A549 (cell line): ENCODE measurements at places on chromosomes 4 and X.

DNA sequence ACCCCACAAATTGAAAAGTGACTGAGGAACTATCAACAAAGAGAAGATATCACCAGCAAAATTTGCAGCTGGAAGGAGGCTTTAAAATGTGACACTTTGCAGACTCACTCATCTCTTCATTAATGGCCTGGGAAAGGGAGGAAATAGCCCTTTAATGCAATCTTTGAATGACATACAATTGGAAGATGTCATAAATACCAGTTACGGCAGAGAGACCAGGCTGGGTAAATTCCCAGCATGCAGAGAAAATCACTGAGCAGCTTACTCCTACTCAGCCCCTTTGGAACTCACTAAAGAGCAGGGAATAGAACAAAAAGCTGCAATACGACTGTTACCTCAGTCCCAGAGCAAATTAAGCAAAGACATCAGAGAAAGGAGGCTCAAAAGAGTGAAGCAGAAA is 238.9 kb downstream of the HS3ST1 start:
- no peak for DNase-seq

- DNase-seq = peak; percentile 3
Observed at GRCh38 chr4:124111922-124112321, 600.6 kb downstream of the ANKRD50 start.

GRCh38 chr4:153345012-153345981 is 809 bp downstream of the MND1 start:
- DNase-seq = peak; percentile 57

DNA sequence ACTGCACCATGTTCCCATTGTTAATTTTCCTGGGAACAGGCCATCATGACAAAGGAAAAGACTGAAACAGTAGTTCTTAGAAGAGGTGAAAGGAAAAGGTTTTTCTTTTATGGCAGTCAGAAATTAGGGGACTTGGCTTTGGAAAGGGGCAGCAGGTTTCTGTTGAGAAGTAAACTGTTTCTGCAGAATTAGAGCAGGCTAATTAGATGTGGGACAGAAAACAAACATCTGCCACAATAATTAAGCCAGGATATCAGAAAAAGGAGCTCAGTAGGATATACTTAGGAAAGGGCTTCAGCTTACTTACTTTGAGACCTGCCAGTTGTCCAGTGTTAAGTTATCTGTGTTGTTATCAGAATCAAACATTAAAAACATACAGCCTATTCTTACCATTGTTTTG is 36.7 kb upstream of the STPG2 start:
- no peak for DNase-seq

DNA sequence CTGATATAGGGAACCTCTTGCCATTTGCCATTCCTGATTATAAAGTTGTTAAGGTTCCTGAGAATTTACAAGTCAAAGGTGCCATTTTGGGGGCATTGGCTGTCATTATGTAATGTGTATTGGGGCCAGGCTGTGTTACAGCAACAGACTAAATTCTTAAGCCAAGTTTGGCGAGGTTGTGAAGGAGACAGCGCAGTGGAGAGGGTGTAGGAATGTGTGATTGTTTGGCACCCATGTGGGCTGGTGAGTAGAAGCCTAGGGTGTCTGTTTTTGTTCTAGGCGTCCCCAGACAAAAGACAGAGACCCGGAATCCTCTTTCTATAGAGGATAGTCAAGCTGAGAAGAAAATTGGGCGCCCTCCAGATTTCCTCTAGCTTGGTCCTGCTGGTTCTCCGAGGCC is 2535.3 kb downstream of the PCDH7 start:
- DNase-seq = no peak

- DNase-seq = no peak
Observed at GRCh38 chr4:185508181-185508580, 27.1 kb downstream of the PDLIM3 start.

GRCh38 chrX:16923157-16923556 is 23.3 kb upstream of the REPS2 start:
- no peak for DNase-seq

DNA sequence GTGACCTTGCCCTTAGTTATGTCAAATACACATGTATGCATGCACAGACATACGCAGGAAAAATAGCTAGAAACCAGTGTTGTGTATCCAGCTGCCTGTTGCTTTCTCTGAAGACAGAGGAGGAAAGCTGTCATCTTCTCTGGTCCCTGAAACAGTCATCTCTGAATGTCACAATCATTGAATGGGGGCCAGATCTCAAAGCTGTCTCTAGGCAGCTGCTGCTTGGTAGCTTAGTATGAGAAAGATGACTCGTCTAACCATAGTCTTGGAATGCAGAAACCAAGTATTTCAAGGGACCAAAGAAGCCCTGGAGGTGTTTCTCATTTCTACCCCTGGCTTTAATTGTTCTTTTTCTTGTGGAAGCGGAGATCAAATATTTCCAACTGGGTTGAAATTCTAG is 4.0 kb downstream of the GRIA3 start:
- DNase-seq = no peak

- DNase-seq = no peak
Observed at GRCh38 chr4:62482355-62482754, 1282.2 kb downstream of the ADGRL3 start.

DNA sequence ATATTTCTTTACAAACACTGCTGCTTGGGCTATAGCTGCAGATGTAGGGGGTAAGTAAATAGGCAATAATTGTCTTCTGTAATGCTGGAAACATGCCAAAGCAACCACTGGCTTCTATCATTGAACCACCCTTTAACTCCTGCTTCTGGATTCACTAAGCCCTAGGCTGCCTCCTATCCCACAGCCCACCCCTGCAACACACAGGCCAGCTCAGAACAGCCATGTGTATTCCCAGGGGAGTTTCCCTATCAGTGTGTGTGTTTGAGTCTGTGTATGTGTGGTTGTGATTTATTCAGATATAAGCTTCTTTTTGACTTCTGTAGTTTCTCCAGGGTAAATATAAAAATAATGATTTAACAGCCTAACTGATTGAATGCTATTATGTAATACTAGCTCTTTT is 291.3 kb downstream of the PCDH10 start:
- no peak for DNase-seq

GRCh38 chr4:69896530-69897116 is 34.2 kb upstream of the CSN1S1 start:
- DNase-seq = no peak

DNA sequence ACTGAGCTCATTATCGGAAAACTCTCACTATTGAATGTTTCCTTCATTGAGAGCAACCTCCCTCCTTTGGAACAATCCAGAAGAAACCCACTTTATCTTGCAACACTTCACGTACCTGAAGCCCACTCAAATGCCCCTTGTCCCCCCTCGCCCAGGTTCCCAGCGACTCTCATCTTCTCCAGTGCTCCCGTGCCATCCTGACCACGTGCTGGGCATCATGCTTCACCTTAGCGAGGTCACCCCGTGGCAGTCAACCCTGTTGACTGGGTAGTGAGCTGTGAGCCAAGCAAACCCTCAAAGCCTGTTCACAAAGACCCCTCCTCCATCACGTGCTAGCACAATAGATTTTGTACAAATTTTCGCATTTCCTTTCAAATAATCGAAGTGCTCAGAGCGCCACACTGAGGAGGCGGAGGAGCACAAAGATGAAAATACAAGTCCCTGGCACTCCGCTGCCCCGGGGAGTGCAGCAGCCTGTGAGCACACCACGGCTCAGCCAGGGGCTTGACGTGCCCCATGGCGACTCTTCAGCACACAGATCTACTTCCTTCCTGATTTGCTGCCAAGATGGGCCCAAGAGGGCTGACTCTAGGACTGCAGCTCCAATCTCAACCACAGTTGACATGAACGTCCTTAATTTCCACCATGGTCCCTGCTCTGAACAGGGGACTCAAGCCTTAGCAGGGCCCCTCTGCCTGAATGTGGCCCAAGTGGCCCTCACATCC is 15.6 kb downstream of the PDZD4 start:
- DNase-seq = no peak

- peak; percentile 47 for DNase-seq
Observed at GRCh38 chrX:41047878-41048534, 37.2 kb upstream of the USP9X start.

- DNase-seq = no peak
Observed at GRCh38 chr4:153079857-153080391, 124.3 kb upstream of the TRIM2 start.

DNA sequence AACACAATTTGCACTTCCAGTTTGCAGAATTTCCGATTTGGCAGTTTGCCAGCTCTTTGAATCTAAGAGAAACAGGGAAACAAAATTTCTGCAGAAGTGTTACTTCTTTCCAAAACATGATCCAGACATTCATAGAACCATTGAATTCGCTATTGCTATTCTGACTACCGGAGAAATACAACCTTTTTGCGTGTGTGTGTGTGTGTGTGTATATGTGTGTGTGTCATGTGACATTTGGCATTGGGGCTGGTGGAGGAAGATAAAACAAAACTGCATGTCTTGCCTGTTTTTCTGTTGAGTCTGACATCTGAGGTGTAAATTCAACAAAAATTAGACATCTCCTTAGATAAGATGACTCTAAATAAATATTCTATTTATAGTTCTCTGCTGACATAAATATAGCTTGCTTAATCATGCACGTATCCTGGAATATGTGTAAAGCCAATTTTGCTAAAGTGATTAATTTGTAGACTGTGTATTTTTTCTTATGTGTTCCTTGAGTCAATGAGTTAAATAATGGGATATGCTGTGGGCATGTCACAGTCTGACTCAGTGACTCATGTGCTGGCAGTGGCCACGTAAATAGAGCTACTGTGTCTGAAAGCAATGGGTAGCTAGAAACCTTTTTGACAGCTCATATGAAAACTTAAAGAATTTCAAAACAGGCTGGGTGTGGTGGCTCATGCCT is 98.9 kb downstream of the HPGD start:
- DNase-seq = peak; percentile 54

GRCh38 chr4:604131-604530 is 21.2 kb upstream of the PDE6B start:
- DNase-seq = no peak

GRCh38 chrX:101785142-101785541 is 125.5 kb upstream of the ARMCX2 start:
- DNase-seq = no peak

DNA sequence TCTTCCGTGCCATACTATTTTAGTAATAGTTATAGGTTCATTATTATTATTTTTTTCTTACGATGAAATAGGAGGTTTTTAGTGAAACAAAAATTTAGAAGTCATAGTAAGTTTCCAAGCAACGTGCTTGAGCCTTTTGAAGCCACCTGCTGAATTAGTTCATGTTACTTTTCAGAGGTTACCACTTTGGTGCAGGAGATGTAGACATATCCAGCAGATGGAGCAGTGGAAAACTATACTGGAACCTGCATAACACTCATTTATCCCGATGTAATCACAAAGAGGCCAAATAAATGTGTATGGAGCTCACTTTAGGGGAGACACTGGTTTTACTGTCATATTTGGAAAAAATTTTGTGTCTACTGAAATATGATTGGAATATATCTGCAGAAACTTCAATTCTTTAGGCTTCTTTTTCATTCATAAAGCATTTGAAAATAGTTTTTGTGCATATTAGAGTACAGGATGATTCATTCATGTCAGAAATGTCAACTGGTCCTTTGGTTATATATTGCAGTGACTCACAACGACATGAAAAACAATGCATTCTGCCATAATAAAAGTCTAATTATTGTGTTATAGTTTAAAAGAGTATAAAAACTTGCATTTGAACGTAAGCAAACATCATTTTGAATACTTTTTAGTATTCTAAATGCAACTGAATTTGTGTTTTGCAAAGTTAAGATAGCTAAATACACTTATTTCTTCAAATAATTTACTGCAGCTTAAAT is 2182.9 kb upstream of the TENM3 start:
- DNase-seq = peak; percentile 23

- no peak for DNase-seq
Observed at GRCh38 chr4:42515156-42515884, 118.0 kb downstream of the SHISA3 start.

GRCh38 chrX:72609313-72609712 is 36.7 kb upstream of the HDAC8 start:
- peak; percentile 36 for DNase-seq

GRCh38 chr4:120353235-120353634 is 286.6 kb upstream of the MAD2L1 start:
- no peak for DNase-seq

GRCh38 chrX:115606861-115607260 is 45.9 kb downstream of the PLS3 start:
- no peak for DNase-seq

DNA sequence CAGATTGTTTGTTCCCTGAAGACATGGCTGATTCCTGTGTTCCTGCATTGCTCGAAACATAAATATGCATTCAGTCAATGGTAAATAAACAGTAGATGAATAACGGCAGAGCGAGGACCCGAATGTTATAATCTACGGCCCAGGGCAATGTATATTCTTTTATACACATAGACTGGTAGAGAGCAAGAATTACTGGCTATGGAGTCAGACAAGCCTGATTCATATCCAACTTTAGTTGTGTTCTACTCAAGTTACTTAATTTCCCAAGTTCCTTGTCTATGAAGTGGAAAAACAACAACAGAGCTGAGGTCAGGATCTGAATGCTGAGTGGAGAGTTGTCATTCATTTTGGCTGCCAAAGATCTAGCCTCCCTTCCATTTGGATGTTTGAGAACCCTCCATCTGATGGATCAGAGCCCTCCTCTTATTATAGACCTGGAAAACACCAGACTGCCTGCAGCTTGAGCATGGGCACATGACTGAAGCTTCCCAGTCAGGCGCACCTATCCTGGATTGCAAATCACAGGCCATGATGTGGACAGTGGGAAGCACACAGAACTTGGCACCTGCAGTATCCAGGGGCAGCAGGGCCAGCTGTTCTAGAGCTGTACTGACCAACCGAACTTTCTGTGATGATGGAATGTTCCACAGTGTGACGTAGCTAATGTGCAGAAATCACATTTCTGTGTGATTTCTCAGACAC is 80.1 kb downstream of the FAM184B start:
- DNase-seq = no peak

DNA sequence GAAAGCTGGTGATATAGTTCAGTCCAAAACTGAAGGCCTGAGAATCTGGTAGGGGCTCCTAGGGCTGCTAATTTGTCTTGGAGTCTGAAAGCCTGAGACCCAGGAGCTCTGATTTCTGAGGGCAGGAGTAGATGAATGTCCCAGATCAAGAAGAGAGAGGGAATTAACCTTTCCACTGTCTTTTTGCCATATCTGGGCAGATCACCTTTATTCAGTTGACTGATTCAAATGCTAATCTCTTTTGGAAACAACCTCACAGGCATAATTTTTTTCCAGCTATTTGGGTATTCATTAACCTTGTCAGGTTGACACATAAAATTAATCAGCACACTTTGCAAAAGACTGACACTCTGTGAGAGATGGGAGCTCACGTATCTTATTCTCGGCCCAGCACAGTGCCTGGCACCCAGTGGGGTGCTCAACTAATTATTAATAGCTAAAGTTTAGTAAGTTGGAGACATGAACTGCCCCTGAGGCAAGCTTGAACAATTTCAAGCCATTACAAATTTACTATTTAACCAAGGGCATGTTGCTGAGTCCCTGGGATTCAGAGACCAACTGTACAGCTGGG is 114.3 kb downstream of the CPEB2 start:
- no peak for DNase-seq

DNA sequence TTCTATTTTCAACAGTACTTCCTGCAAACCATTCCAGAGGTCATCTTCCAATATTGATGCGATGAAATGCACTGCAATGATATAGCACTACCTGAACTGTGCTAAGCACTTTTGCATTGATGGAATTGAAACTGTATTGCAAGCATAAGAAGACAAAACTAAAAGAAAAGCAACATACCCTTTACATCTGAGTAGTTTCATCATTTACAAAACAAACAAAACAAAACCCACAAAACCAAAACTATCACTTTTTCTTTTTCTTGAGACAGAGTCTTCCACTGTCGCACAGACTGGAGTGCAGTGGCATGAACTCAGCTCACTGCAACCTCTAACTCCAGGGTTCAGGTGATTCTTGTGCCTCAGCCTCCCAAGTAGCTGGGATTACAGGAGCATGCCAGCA is 120.1 kb upstream of the NAP1L5 start:
- DNase-seq = no peak

GRCh38 chr4:48167538-48168263 is 33.7 kb upstream of the TXK start:
- DNase-seq = no peak
